ENCODE measurements at places on chromosomes 5 and 9.

DNA sequence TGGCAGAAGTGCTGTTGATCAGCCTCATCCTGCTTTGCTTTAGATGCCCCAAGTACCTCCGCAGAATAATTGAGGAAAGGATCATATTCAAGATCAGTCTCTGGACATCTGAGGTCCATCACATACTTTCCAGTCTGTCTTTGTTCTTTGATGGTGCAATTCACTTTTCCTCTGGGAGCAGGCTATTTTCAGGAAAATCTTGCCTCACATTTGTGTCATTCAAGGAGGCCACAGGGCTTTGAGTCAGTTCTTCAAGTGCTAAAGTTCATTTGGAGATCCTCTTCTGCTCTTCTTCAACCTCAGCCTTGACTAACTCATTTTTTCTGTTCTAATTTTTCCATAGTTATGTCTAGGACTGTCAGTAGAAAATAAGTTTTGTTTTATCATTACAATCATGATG, 18.6 kb downstream of the EQTN start:
- DNase-seq, result no peak

GRCh38 chr5:90551376-90551775, 7.2 kb upstream of the ADGRV1 start:
- no peak for DNase-seq

- no peak for DNase-seq
Measured at GRCh38 chr5:97243353-97243752, 60.3 kb upstream of the RIOK2 start.

DNA sequence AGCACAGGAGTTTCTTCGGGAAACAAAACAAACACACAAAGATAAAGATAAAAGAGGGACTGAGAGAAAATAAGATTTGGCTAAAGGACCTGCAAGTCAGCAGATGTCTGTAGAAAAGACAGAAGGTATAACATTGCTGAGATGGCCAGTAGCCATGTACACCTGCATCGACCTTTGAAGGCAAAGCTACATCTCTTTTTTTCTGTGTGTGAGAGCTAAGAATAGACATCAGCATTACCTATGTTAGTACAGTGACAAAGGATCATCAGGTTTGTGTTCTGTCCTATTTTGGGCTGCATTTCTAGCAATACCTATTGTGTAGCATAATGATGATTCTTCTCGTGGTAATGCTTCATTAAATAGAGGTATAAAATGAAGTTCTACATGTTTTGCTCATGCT, 64.9 kb downstream of the KDM4C start:
- no peak for DNase-seq

DNA sequence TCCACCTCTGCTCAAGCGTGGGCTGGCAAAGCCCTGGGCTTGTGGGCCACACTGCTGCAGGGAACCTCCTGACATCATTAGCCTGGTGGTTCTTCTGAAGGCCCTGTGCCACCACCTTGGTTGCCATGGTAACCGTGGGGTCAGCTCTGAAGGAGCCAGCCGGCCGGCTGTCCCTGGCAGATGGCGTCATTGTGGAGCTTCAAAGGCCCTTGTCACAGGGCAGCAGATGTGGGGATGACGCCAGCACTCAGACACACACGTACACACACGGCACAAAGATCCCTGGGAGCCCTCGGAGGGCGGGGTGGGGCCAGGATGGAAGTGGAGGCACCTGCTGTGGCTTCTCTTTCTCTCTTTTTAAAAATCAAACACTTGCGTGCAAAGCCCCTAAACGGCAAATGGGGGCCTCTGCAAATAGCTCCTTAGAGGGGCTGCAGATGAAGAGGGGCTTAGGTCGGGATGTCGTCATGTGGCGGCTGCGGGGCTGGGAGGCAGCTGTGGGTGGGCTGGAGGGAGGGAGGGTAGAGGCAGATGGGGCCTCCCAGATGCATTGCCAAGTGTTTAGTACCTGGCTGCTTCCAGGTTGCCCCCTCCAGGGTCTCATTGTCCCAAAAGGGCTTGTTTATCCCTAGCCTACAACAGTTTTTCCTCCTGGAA, 19.5 kb upstream of the RPL26L1 start:
- DNase-seq, result no peak

DNA sequence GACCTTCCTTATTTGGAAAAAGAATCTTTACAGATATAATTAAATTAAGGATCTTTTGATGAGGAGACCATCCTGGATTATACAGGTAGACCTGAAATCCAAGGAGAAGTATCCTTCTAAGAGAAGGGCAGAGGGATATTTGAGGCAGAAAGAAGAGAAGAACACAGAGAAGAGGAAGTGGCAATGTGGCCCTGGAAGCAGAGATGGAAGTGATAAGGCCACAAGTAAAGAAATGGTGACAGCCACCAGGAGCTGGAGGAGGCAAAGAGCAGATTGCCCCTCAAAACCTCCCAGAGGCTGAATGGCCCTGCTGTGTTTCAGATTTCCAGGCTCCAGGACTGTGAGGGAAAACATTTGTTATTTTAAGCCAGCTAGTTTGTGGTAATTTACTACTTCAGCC, 93.0 kb upstream of the ANKRD55 start:
- no peak for DNase-seq

DNA sequence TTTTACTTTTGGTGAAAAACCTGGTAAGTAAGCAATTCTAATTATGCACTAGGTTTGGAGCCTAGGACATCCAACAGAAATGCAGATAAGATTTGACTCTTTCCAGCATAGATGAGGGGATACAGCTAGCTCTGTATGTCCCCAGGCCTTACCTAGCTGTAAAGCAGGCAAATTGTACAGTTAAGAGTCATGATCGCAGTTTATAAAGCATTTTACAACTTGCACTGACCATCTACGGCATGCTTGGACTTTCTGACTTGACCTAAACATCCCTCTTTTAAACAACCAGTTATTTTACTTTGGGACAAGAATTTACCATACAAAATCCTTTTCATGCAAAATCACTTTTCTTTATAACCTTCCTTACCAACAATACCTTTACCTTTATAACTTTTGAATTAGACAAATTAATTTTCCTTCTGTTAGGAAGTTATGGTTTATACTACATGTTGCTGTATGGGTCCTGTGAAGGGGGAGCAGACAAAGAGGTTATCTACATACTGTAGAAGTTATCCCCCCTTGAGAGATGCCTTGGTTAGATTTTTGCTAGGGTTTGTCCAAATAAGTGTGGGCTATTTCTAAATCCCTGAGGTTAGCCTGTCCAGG, 36.8 kb downstream of the FGD3 start:
- no peak for DNase-seq

- no peak for DNase-seq
Measured at GRCh38 chr5:153655201-153655510, 164.7 kb downstream of the GRIA1 start.

- no peak for DNase-seq
Measured at GRCh38 chr9:86713970-86714369, 233.3 kb downstream of the GAS1 start.

- DNase-seq, result no peak
Measured at GRCh38 chr5:179124853-179125788, 64.9 kb downstream of the ZNF354C start.

DNA sequence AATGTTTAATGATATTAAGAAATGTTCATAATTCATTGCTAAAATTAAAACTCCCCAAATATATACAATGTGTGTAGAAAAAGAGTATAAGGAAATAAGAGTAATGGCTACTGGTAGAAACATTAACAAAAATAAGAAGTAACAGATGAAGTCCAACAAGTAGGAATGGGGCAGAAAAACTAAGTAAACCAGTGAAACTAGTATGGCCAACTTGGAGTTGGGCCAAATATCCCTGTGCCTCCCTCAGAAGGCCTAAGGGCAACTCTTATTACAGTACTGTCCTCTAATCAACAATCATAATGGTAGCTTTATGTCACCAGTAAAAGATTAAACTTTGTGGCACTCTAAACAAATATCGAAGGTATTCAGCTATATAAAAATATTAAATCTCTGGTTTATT, 93.5 kb downstream of the SSBP2 start:
- DNase-seq, result no peak

DNA sequence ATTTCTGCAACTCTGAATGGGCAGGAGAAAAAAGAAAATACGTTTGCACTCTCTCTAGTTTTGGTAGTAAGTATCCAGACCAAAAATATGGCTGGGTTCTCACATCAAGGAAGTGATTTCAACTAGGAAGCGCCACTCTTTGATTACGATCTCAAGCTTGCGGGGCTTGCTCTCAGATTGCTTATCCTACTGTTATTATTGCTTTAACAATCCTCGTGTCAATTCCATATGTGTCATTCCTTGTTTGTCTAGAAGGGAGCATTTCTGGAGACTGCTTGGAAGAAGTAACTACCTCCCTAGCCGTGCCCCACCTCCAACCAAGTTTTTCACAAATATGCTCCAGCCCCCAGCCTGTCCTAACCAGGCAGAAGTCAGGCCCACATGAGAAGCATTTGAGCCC, 3.5 kb downstream of the PRUNE2 start:
- DNase-seq, result no peak

DNA sequence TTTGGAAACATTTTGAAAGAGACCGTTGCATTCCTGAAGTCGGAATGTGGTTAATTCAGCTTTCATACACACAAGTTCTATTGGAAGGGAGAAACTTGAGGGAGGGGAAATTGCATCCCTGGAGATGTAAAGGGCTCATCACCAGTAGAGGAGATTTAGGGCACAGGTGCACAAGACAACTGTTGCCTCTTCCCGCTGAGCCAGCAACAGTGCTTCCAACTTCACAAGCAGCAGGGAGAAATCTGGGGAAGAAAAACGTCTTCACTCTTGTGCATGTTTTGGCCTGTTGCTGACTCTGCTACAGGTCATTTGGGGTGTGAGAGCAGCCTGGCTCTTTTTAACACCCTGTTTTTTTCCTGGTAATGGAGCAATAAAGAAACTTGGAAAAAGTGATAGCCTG, 277.9 kb downstream of the GAS1 start:
- no peak for DNase-seq

Measured in stimulated activated CD8-positive, alpha-beta memory T cell treated with anti-CD3 and anti-CD28 coated beads, Interleukin-2, amount 100 ng/mL, for 48 hours (primary cell).